ENCODE measurements at places on chromosomes 16 and 17. TPM values are rescaled to one million over a fixed set of nuclear protein-coding genes. Genes with fewer than 3 reads are reported as not detected.

- H3K36me3 ChIP-seq = peaks cover 76% of the 10 kb centered on the region
- H3K27me3 ChIP-seq = no peaks in the 10 kb centered on the region
- no peak overlapping the region for H3K27ac ChIP-seq
- no peaks in the 10 kb centered on the region for H3K4me1 ChIP-seq
Measured at GRCh38 chr16:23528644-23529310, 18.5 kb upstream of the GGA2 start.

DNA sequence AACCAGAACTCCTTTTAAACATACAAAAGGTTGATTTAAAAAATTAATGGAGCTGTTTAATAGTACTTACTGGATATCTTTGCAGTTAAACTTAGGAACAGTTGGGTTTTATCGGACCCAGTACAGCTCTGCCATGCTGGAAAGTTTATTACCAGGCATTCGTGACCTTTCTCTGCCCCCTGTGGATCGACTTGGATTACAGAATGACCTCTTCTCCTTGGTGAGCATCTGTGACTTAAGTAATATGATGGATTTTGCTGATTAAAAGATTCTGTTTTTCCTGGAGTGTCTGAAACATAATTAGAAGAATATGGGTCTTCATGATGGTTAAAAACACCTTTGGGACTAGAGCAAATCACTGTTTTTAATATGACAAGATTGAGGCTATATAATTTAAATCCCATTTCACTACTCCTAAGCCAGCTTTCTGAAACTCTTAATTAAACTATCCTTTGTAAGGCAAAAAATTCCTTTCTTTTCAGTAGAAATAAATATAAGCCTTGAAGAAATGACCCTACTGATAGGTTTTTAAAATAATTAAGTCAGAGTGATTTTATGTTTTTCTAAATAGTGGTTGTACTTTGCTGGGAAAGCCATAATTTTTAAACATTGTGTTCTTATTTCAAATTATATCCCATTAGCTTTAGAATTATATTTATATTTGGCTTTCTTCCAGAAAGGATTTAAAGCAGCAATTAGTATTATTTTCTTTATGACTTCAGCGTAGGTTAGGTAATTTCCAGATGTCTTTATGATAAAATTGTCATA is 45.7 kb upstream of the KPNB1 start:
- peak overlapping the region; percentile 36 for H3K27ac ChIP-seq
- peaks cover 95% of the 10 kb centered on the region for H3K36me3 ChIP-seq

DNA sequence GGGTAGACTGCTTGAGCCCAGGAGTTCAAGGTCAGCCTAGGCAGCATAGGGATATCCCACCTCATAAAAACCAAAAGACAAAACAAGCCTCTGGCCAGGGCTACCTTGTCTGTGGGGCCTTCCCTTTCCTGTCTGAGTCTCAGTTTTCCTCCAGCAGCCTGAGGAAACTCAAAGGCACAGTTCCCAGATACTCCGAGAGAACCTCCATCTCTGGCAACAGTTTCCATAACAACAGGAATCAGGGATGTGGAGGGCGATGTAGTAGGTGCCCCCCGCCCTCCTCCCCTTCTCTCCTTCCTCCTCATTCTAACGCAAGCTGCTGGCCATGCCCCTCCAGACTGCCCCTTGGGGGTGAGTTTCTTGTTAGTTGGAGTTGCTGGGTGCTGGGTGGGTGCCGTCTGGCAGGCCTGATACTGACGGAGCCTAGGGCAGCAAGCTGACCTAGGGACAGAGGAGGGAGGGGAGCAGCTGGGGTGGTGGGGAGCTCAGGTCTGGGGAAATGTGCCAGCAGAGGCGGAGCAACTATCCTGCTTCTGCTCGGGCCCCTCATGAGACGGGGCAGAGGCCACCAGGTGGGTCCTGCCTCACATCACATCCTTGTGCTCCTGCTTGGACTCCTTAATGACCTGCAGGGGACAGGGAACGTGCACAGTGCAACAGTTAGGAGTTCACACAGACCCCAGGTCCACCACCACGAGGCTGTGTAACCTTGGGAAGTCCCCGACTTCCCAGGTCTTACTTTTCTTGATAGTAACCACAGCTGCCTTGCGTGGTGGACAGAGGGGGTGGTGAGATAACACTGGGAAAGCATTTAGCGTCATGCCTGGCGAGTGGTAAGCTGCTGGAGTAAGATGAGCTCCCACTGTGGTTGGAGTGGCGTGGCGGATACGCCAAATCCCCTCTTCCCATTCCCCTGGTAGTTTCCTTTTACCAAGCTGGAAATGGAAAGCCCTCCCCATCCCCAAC is 7.8 kb upstream of the EFTUD2 start:
- H3K4me1 ChIP-seq = peaks cover 27% of the 10 kb centered on the region
- no peak for DNase-seq
- no peaks in the 10 kb centered on the region for H3K27me3 ChIP-seq

DNA sequence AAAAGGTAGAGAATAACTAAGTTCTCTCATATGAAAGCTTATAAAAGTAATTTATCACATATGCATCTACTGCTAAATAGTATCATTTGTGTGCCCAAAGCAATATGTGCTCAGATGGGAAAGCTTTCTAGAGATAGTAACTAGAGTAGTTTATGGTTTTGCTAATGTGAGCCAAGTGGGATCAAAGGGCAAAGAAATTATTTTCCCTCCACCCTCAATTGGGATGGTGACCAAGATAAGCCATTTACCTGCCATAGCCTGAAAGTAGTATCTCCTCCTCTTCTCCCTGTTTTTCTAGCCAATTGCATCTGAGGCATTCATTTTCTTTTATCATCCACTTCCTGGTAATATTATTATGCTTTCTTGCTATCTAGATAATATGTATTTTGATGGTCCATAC is 41.9 kb upstream of the KCNJ16 start:
- no peak overlapping the region for H3K27ac ChIP-seq
- H3K4me3 ChIP-seq = no peak overlapping the region

GRCh38 chr17:73278465-73279453 is 17.1 kb upstream of the CPSF4L start:
- no peak overlapping the region for H3K27ac ChIP-seq
- no peak overlapping the region for H3K4me3 ChIP-seq
- H3K4me1 ChIP-seq = peaks cover 9% of the 10 kb centered on the region
- H3K27me3 ChIP-seq = no peaks in the 10 kb centered on the region
- H3K36me3 ChIP-seq = peaks cover 19% of the 10 kb centered on the region

DNA sequence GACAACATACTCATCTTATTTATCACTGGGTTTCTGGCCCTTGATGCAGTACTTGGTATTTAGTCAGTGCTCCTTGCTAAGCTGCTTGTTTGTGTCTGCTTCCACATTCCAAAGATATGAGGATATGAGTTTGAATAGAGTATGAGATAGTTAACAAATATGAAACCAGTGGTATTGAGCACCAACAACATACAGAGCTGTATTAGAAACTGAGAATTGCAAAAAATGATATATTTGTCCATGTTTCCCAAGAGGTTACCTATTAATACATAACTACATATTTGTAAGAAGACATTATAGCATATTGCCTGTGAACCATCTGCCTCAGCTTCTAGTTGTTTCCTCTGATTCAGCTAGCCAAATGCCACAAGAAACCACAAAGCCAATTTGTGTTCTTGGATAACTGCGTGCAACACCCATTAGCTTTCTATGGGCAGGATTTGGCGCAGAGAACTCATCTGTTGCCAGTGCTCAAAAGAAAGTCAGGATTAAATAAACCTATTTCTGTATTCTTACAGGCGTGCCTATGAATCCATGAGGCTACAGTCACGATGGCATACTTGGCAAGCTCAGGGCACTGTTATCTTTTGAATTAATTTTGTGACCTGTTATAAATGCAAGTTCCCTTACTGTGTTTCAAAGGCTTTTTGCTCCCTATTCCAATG is 194.4 kb downstream of the MAP2K6 start:
- peak overlapping the region; percentile 97 for H3K27ac ChIP-seq
- H3K4me3 ChIP-seq = no peak overlapping the region
- peaks cover 30% of the 10 kb centered on the region for H3K4me1 ChIP-seq
- peak; percentile 65 for DNase-seq
- H3K27me3 ChIP-seq = no peaks in the 10 kb centered on the region

- H3K4me1 ChIP-seq = peaks cover 33% of the 10 kb centered on the region
- DNase-seq = no peak
- H3K4me3 ChIP-seq = no peak overlapping the region
- H3K36me3 ChIP-seq = no peaks in the 10 kb centered on the region
Measured at GRCh38 chr17:50906443-50906842, 40.3 kb upstream of the TOB1 start.

GRCh38 chr17:61554209-61554608 is 36.8 kb downstream of the NACA2 start:
- no peak overlapping the region for H3K4me3 ChIP-seq
- no peak overlapping the region for H3K27ac ChIP-seq
- H3K27me3 ChIP-seq = peaks cover 28% of the 10 kb centered on the region
- no peak for DNase-seq

GRCh38 chr17:29358416-29358815 is 31.7 kb upstream of the TAOK1 start:
- no peak for DNase-seq
- no peak overlapping the region for H3K27ac ChIP-seq
- H3K36me3 ChIP-seq = peaks cover 6% of the 10 kb centered on the region
- H3K4me3 ChIP-seq = no peak overlapping the region

DNA sequence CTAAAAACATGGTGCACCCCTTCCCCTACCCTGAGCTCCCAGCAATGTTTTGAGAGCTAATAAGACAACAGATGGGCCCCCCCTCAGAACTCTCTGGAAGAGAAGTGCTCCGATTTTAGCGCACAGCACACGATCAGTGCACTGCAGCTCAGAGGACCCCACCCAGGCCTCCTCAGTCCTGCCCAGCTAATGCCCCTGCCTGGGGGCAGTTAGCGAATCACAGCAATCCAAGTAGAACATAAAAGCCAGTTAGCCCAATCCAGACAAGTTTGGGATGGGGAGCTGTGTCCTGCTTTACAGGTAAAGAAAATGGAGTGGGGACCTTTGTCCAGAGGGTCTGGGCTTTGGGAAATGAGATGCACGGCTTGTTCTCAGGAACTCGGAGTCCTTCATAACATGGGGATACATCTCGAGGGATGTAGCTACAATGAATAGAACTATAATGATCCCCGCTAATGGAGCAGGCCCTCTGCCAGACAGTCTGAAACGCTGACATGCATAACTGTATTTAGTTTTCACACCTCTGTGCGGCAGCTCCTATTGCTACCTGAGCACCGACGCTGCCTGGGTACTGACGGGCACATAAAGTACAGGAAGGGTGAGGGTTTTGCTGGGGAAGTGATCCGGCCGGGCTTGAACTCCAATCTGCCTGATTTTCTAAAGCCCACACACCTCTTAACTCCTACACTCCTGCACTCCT is 29.7 kb upstream of the CDC42EP4 start:
- DNase-seq = peak; percentile 49
- H3K27me3 ChIP-seq = no peaks in the 10 kb centered on the region
- peaks cover 6% of the 10 kb centered on the region for H3K36me3 ChIP-seq
- H3K4me3 ChIP-seq = no peak overlapping the region
- peak overlapping the region; percentile 54 for H3K27ac ChIP-seq
- H3K4me1 ChIP-seq = peaks cover 25% of the 10 kb centered on the region

DNA sequence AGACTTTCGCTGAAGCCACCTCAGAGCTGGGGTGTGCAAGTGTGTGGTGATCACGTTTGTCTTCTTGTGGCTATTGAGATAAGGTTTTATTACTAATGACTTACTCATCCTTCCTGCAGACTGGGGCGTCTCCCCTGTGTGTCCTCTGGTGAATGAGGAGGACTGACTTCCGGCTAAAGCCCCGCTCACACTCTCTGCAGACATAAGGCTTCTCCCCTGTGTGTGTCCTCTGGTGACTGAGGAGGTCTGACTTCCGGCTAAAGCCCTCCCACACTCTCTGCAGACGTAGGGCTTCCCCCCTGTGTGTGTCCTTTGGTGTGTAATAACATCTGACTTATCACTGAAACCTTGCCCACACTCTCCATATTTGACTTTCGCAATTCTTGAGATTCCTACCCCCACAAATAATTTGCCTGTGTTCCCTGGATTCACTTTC is 19.4 kb downstream of the PRDM7 start:
- no peaks in the 10 kb centered on the region for H3K36me3 ChIP-seq
- peak; percentile 14 for DNase-seq
- H3K4me1 ChIP-seq = no peaks in the 10 kb centered on the region
- H3K27ac ChIP-seq = no peak overlapping the region
- no peak overlapping the region for H3K4me3 ChIP-seq

DNA sequence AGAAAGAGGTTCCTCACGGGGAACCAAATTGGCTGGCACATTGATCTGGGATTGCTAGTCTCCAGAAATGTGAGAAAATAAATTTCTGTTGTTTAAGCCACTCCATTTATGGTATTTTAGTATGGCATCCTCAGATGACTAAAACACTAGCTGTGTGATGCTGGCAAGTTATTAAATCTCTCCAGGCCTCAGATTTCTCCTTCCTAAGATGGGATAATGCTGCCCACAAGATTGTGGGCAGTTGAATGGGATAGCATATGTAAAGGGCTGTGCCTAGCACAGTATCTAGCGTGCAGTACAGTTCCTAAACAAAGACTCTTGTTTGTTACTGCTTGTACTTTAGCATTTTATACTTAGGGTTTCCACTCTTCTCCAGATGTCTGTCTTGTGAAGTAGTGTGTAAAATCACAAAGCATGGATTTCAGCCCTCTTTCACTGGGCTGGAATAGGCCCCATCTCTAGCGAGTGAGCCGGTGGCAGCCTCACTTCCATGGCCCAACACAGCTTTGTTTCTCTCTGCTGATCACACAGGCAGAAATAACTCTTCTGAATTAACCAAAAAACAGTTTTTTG is 38.2 kb upstream of the PHAF1 start:
- H3K27ac ChIP-seq = no peak overlapping the region
- no peaks in the 10 kb centered on the region for H3K4me1 ChIP-seq
- DNase-seq = no peak
- no peaks in the 10 kb centered on the region for H3K27me3 ChIP-seq

GRCh38 chr17:37557482-37557881 is 51.7 kb downstream of the SYNRG start:
- DNase-seq = no peak
- peaks cover 72% of the 10 kb centered on the region for H3K36me3 ChIP-seq
- no peaks in the 10 kb centered on the region for H3K27me3 ChIP-seq
- H3K4me1 ChIP-seq = peaks cover 3% of the 10 kb centered on the region

- no peak overlapping the region for H3K27ac ChIP-seq
- no peak for DNase-seq
- H3K4me3 ChIP-seq = no peak overlapping the region
- H3K4me1 ChIP-seq = peaks cover 5% of the 10 kb centered on the region
- peaks cover 6% of the 10 kb centered on the region for H3K36me3 ChIP-seq
- no peaks in the 10 kb centered on the region for H3K27me3 ChIP-seq
Measured at GRCh38 chr17:21360048-21360447, 16.1 kb upstream of the KCNJ12 start.

The HBQ1 gene
- total RNA-seq = not detected

The SLC2A4 gene
- not detected for total RNA-seq

The TMEM235 gene
- not detected for total RNA-seq

The SRL gene
- total RNA-seq = not detected

The SEPTIN1 gene
- 1.3 TPM for total RNA-seq

The UBB gene
- total RNA-seq = 729 TPM

The NXN gene
- total RNA-seq = 57.3 TPM

The GPT2 gene
- total RNA-seq = 60.6 TPM

The TLCD1 gene
- 18.7 TPM for total RNA-seq

The KRTAP1-5 gene
- total RNA-seq = not detected

The COPRS gene
- 41.2 TPM for total RNA-seq

The IGSF6 gene
- not detected for total RNA-seq

All from MCF 10A (cell line).